Midbrain (tissue), 1 donor: ENCODE measurements at places on chromosomes 3 and 15.

- no peak for DNase-seq
Measured at GRCh38 chr3:182911782-182912111, 68.6 kb downstream of the DCUN1D1 start.

DNA sequence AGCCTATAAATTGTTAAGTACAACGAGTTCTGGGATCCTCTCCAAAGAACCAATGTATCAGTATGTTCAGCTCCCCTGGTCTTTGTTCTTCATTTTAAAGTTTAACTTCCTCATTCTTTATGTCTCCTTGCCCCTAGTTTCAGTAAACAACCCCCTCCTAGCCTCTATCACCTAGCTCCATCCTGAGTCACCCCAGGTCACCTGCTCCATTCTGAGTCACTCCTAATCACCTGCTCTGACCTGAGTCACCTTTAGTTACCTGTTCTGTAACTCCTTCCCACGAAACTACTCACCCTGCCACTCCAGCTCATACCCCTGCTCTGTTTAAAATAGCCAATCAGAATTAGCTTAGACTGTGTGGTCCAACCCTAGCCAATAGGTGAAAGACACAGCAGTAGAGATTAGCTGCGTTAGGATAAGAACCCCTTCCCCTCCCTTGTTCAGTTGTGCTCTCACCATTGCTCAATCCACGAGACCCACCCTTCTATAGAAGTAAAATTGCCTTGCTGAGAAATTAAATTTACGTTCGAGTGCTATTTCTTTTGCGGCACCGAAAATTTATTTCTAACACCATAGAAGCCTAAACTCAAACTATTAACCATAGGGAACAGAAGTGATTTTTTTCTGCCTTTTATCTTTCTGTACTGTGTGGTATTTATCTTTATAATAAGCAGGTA, 245.0 kb upstream of the ADAMTS9 start:
- DNase-seq = no peak

DNA sequence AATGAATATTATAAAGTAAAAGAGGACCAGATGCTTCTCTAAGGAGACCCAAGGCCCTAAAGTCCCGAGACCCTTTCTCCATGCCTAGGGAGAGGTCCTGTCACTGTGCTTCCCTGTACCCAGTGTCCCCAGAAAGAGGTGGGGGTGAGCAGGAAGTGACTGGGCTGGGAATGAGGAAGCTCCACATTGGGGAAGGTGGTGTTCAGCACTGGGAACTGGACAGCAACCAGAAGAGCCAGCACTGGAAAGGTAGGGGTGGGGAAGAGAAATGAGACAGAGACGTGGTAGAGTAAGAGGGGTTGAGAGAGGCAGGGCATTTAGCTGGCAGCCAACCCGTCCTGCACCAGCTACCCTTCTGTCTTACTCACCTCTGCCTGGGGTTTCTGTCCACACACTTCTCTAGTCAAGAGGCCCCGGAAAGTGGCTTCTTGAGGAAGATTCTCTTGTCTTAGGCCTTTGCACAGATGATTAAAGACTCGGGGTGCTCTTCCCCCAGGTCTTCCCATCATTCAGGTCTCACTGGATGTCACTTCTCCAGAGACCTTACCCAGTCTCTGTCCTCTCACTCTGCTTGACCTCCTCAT, 12.2 kb downstream of the RRP9 start:
- no peak for DNase-seq

DNA sequence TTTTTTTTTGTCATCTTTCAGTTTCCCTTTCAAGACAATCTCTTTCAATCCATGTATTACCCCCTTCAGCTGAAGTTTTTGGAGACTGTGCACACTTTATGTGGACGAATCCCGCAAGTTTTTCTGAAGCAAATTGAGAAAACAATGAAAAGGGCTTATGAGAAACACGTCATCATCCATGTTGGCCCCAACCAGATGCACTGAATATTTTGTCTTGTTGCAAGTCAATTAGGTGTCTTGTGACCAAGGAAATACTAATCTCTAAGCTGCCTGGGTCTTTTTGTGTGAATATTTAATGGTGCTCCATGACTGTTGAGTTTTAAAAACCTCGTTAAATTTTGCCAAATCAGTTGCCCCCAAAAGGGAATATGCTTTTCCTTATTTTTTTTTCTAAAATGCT, 21.7 kb upstream of the PPP4R2 start:
- DNase-seq = no peak

DNA sequence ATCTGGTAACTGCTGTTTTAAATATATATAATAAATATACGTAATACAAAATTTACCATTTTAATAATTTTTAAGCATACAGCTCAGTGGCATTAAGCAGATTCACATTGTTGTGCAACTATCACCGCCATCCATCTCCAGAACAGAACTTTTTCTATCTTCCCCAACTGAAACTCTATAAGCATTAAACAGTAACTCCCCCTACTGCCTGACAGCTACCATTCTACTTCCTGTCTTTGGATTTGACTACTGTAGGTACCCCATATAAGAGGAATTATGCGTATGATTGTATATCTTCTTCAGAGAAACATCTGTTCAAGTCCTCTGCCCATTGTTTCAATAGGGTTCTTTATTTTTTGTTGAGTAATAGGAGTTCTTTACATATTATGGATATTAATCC, 36.8 kb downstream of the EID1 start:
- no peak for DNase-seq

DNA sequence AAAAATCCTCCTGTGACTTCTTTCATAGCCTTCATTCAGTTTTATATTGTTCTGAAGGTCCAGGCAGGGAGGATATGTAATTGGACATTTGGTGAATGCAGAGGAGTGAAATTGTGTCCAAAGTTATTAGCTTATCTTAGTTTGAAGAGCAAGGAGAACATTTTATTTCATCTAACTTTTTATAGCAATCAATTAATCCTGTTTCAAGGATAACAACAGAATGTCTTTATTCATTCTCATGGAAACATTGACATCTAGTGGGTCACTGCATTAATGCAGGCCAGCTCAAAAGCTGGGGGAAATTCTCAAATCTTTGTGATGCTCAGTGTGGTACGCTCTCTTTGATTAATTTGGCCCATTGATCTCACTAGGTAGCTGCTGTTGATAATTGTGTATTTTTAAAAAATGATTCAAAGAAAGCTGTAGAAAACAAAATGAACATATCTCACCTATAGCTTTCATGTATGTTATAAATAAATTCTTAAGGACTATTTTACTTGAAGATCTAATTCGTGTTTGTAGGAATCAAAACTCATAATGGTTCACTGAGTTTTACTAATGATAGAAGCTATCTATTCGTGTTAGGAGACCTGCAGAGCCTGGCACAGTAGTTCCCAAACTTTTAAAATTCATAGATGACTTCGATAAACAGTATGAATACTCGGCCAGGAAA, 150.8 kb upstream of the KCNMB2 start:
- peak; percentile 47 for DNase-seq
